ENCODE measurements at places on chromosomes 7 and 10. TPM values are rescaled to one million over a fixed set of nuclear protein-coding genes. Genes with fewer than 3 reads are reported as not detected.
A peak's percentile ranks its signal among the peaks of the same experiment; 100 is the strongest.

DNA sequence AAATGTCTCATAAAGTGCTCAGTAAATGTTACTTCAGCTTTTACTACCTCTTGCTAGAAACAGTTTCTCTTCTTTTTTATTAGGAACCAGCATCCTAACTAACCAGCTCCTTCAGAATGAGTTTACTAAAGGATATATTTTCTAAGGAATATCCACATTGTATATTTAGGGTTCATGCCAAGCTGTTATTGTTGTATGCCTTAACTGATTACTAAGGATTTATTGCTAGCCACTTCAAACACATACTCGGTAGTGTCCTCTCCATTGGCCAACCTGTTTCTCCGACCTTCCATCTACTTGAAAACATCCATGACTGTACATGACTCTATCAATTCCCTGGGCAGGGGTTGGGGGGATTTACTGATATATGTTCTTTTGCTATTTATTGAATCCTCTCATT lies 906.3 kb upstream of the SORCS1 start:
- no peak for DNase-seq

- DNase-seq, result peak; percentile 37
These were observed 51.3 kb upstream of the FRMD4A start for GRCh38 chr10:14382022-14382421.

- DNase-seq, result no peak
These were observed 161.5 kb downstream of the MAD1L1 start for GRCh38 chr7:2071133-2071832.

GRCh38 chr10:10662716-10663408 lies 354.8 kb upstream of the CELF2 start:
- DNase-seq, result no peak

DNA sequence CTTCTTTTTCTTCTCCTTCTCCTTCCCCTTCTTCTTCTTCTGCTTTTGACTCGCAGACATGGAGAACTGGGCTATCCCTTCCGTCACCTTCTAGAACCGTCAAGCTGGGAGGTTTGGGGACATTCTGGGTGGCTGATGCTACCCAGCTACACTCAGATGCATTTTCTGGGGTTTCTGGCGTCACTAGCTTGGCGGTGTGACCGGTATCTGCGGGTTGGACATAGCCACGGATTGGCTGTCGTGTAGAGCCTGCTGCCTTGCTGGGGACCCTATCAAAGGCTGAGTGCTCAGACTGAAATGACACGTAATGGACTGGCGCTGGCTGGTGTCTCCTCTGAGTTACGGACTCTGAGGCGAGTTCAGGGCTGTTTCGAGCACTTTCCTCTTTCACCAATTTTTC lies 101.7 kb downstream of the SVIL start:
- no peak for DNase-seq

- no peak for DNase-seq
These were observed 1.9 kb upstream of the SGMS1 start for GRCh38 chr10:50625649-50626132.

- DNase-seq, result no peak
These were observed 71.0 kb upstream of the STK17A start for GRCh38 chr7:43511769-43512515.

DNA sequence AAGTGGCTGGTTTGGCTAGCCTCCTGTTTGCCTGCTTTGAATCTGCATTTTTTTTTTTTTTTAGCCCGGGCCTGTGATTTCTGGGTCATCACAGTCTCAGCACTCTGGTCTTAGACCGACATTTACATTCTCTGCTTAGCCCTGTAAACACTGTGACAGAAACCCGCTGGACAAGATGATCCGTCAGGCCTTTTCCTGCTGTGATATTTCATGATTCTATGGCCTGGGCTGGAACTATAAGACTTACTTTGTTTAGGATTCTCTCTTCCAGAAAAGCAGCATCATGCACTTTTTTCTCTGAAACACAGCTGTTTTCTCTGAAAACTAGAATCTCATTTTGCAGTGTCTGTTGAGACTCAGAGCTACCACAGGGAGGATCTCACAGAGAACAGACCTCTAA lies 705.5 kb downstream of the GRID1 start:
- DNase-seq, result no peak

DNA sequence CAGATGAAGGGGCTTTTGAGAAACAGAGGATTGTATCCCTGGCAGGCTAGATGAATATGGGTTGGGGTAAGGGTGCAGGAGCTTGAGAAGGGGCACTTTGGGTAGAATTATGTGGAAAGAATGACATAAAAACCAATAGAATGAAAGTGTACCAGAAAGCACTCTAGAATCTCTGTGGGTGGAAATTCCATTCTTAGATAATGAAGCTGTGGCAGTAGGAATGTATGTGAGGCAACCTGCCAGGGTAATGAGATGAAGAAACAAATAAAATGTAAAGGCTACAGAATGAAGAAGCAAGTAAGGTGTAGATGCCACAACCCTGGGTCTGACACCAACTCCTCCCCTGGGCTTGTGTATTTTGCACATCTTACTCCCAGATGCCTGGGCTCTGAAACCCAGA lies 16.8 kb downstream of the NOBOX start:
- no peak for DNase-seq

Gene CPEB3
- total RNA-seq, result 2.4 TPM

Gene SPDYE8
- not detected for total RNA-seq

Gene PIK3AP1
- total RNA-seq, result 6.2 TPM

Gene UPP1
- total RNA-seq, result 68.4 TPM

Gene CAV2
- not detected for total RNA-seq

Gene ZNHIT1
- 56.1 TPM for total RNA-seq

Data from activated CD8-positive, alpha-beta T cell treated with anti-CD3 and anti-CD28 coated beads, Interleukin-2, amount 10 ng/mL, durations not matched to agents 7 days and 5 days (primary cell).